ENCODE measurements at places on chromosomes 7 and 10.

- DNase-seq: no peak
Observed at GRCh38 chr10:121417298-121417697, 180.9 kb downstream of the FGFR2 start.

GRCh38 chr7:142838461-142839213 is 16.2 kb upstream of the EPHB6 start:
- no peak for DNase-seq

- DNase-seq: no peak
Observed at GRCh38 chr10:77940627-77941026, 14.1 kb upstream of the DLG5 start.

- DNase-seq: no peak
Observed at GRCh38 chr10:96416643-96417042, 57.8 kb upstream of the OPALIN start.

GRCh38 chr7:17030559-17030958 is 148.8 kb upstream of the AGR3 start:
- DNase-seq: no peak
